ENCODE measurements at places on chromosomes 16 and 17. TPM values are rescaled to one million over a fixed set of nuclear protein-coding genes. Genes with fewer than 3 reads are reported as not detected.

DNA sequence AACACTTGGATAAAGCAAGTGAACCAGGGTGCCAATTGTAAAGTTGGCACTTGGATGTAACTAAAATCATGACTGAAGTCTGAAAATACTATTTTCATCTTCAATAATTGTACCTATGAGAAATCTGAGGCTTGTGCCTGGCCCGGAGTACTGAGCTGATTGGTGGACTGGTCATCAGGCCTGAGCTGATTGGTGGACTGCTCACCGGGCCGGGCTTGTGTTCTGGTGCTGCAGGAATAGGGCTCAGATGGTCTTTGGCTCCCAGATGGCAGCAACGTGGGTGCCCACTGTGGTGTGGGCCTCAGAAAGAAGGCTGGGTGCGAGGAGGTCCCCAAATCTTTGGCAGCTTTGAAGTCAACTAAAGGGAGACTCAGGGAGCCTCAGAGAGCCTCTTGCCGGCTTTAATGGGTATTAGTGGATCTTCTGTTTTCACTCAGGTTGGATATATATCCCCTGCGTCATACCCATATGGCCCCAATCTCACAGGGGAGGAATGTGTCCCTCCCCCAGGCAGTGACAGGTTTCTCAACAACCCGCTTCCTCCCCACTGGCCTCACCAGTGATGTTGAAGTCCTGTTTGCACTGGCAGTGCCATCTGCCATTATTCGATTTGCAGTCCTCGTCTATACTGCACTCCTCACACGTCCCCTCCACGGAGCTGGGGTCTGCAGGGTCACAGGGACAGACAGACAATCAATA lies 4.7 kb downstream of the UMOD start:
- no peak for DNase-seq

DNA sequence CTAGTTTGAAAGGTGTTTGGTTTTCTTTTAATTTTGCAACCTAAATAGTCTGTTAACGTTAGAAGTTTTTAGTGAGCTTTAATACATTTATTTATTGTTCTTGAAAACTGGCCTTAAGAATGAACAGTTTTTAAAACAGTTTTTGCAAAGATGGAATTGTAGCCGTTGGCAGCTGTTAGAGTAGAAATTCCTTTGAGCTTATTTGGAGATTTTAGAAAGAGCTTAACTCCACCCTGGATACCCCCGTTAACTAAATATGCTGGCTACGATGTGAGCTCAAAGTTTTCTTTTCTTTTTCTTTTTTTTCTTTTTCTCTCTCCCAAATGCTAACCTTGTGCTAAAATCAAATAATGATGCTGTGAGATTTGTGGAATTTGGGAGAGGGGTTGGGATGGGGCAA lies 75.2 kb downstream of the COX10 start:
- no peak for DNase-seq

DNA sequence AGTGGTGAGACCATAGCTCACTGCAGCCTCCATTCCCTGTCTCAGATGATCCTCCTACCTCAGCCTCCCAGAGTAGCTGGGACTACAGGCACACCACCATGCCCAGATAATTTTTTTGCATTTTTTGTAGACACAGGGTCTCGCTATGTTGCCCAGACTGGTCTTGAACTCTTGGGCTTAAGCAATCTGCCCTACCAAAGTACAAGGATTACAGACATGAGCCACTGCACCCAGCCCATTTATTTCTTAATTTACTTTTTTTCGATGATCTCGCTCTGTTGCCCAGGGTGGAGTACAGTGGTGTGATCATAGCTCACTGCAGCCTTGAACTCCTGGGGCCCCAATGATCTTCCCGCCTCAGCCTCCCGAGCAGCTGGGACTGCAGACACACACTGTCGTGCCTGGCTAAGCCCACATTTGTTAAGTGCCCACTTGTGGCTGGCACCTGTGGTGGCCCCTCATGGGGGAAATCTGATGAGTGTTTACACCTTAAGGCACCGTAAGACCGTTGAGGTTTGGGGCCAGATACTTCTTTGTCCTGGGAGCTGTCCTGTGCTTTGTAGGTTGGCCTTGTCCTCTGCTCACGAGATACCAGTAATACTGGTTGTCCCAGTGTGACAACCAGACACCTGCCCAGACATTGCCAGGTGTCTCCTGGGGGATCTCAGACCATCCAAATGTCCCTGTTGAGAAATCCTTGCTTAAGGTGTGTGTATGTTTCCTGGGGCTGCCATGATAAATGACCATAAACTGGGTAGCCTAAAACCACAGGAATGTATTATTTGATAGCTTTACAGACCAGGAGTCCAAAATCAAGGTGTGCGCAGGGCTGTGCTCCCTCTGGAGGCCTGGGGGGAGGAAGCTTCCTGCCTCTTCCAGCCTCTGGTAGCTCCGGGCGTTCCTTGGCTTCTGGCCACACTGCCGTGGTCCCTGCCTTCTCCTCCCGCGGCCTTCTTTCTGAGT lies 141.4 kb upstream of the GSE1 start:
- DNase-seq: no peak

DNA sequence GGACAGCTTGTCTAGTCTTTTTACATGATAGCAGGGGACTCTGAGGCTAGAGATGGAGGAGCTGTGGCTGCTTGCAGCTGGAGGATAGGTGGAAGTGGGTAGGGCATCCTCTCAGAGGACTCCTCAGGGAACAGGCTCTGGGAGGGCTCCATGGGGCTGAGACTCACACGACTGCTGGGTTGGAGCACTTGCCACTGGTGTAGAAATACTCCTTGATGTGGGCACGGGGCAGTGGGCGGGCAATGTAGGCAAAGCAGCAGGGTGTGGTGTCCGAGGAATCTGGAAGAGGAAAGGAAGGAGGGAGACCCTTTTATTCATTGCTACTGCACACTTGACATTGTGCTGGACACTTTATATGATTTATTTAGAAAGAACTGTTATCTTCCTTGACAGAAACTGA lies 1.8 kb downstream of the CCL5 start:
- no peak for DNase-seq

GRCh38 chr17:77472468-77473310 lies 331.9 kb downstream of the SEC14L1 start:
- DNase-seq: peak; percentile 86

DNA sequence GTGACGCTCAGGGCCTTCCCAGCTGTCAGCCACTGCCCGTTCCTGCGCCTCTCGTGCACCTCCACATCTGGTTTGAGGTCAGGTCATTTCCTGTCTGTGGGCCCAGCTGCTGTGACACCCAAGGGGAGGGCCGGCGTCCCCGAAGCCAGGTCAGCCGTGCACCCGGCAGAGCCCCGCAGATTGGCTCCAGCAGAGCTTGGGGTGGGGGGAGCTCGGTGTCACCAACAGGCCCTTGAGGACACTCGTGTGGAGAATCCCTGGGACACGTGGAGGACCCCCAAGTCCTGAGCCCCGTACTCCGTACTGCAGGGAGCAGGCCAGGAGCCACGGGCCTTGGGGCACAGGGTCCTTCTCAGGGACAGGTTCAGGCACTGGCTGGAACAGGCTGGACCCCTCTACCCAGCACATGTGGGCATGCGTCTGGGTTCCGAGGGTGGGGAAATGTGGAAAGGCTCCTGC lies 4.8 kb downstream of the SPATA2L start:
- DNase-seq: no peak

DNA sequence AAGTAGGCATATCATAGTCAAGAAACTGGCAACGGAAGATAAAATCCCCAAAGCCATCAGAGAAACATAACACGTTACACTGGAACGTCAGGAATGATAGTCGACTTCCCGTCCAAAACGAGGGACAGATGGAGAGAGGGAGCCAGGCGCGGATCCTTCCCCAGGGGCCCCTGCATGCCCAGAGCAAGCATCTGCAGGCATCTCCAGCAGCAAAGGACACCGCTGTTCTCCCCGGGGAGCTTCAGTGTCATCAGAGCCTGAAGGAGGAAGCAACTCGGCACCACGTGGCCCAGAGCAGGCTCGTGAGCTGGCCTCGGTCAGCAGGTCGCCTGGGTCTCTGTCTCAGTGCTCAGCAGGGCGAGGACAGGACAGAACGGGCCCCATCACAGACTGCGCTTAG lies 50.1 kb downstream of the LMF1 start:
- no peak for DNase-seq

- no peak for DNase-seq
Measured at GRCh38 chr17:46951706-46952105, 27.3 kb downstream of the RPRML start.

GRCh38 chr16:21600031-21600773 lies 825 bp downstream of the METTL9 start:
- peak; percentile 53 for DNase-seq

DNA sequence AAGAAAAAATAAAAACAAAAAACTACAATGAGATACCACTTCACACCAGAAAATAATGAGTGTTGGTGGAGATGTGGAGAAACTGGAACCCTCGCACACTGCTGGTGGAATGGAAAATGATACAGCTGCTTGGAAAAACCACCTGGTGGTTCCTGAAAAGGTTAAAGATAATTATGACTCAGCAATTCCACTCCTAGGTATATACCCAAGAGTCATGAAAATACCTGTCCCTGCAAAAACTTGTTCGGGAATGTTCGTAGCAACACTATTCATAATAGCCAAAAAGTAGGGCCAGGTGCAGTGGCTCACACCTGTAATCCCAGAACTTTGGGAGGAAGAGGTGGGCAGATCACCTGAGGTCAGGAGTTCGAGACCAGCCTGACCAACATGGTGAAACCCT lies 8.1 kb upstream of the ITGAE start:
- DNase-seq: no peak

DNA sequence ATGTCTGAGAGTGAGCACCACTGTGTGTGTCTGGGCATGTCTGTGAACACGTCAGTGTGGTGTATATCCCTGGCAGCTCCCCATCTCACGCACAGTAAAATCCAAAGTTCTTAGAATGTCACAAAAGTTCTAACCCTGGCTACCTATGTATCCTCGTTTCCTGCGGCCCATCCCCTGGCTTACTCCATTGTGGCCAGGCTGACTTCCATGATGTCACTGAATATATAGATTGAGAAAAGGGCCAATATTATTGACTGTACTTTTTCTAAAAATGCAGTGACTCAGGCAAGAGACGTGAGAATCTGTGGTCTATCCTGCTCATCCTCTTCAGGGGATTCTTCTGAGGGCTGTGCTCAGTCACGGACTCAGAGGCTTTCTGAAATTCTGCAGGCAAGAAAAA lies 963 bp upstream of the METTL22 start:
- no peak for DNase-seq

DNA sequence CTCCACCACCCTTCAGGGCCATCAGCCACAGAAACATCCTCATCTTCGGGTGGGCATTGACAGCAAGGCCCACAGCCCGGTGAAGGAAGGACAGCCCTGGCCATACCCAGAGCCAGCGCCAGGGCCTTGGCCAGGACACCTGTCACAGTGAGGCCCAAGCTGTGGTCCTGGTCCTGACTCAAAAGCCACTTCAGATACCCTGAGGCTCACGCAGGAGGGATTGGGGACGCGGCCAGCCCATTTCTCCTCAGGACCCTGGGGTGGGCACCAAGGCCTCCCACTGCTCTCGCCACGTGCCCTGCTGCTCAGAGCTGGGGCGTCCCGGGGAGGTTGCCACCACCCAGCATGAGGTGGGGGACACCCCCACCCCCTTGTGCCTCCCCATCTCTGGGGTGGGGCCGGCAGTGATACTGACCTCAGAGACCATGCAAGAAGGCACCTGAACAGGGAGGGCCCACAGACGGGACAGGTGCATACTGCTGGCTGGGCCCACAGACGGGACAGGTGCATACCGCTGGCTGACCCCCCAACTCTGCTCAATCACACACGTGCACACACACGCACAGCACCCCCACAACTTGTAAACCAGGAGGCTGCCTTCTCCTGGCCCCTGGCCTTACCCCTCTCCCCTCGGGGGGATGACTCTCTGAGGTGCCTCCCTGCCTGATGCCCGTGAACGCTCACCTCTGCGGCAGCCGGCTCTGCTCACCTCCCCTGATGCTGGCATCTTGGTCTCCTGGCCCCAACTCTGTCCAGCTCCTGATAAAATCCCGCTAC lies 14.2 kb downstream of the SLC7A5 start:
- no peak for DNase-seq

DNA sequence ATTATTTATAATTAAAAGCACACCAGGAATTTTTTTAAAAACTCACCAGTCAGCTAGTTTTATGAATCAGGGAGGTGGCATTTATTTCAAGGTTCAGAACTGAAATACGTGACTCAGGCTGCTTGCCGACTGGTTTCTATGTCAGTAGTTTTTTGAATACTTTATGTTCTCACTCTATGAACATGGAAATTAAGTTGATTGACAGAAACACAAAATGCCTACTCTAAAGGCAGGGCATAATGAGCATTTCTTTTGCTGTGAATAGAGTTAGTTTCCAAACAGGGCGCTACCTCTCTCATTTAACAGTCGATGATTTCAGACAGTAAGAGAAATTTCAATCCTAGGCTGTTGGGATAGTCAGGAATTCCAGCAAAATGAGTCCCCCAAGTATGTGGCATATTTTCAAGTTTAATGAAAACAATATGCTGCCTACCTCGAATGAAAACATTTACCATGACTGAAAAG lies 6.7 kb downstream of the HS3ST3B1 start:
- DNase-seq: no peak

Gene FZD2
- total RNA-seq: 7.6 TPM

Gene NOTUM
- total RNA-seq: 1.6 TPM

Gene RPH3AL
- total RNA-seq: 3.5 TPM

Gene SRL
- total RNA-seq: not detected

Gene ST3GAL2
- 39.8 TPM for total RNA-seq
